Cardiac muscle cell (in vitro differentiated cells and primary cell): ENCODE measurements at places on chromosomes 1 and 21.
A peak's percentile ranks its signal among the peaks of the same experiment; 100 is the strongest.

DNA sequence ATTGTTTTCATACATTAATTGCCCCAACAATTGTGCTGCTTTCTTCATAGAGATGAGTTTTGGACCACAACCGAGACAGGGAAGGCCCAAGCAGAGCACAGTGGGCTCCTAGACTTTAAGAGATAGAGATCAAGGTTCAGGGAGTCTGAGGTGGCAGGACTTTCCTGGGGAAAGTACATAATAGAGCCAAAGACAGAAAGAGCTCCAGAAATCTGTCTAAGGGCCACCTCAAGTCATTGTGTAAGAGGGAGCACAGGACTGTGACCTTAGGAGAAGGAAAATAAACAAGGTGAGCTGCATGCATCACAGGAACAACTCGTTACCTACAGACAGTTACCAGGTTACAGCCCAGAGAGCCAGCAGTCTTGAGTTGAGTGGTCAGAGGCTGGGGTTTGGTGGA lies 41.3 kb upstream of the CR2 start:
- DNase-seq = no peak

GRCh38 chr1:12032161-12032621 lies 12.9 kb downstream of the MIIP start:
- peak; percentile 25 for DNase-seq

- DNase-seq = no peak
Observed at GRCh38 chr1:44617703-44618029, 56.6 kb downstream of the TMEM53 start.

DNA sequence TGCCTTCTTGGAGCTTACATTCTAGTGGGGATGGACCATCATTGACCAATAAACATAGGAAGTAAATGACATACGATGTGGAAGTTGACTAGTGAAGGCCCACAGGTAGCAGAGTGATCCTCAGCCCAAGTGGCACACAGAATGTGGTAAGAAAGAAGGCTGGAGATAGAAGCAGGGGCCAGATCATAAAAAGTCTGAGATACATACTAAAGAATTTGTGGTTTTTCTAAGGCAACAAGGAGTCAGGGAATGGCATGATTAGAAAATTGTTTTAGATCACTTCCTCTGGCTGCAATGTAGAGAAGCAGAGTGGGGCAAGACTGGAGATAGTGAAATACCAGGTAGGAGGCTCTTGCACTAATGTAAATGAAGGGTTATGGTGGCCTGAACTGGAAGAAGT lies 154.0 kb downstream of the VPS13D start:
- no peak for DNase-seq

DNA sequence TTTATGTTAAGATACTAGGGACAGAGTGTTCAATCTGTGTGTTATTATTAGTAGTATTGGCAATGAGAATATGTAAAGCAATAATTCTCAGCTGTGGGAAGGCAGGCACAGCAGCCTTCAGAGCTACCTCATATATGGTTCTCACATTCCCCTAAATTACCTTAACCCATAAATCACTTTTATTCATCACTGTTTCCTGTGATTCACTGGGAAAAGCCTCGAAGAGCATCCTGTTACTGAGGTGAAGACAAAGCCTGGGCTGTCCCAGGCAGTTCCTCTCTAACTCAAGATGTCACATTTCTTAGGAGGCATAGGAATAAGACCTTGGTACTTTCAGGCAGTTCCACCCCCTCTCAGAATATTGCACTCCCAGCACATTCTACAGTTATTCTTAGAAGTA lies 965.7 kb downstream of the NCAM2 start:
- no peak for DNase-seq
